ENCODE measurements at places on chromosomes 3 and 15.

- DNase-seq = no peak
Measured at GRCh38 chr3:135922903-135923250, 42.7 kb upstream of the PPP2R3A start.

- no peak for DNase-seq
Measured at GRCh38 chr15:25770618-25771337, 92.3 kb downstream of the ATP10A start.

- DNase-seq = no peak
Measured at GRCh38 chr3:15331072-15331605, 1.2 kb downstream of the SH3BP5 start.

DNA sequence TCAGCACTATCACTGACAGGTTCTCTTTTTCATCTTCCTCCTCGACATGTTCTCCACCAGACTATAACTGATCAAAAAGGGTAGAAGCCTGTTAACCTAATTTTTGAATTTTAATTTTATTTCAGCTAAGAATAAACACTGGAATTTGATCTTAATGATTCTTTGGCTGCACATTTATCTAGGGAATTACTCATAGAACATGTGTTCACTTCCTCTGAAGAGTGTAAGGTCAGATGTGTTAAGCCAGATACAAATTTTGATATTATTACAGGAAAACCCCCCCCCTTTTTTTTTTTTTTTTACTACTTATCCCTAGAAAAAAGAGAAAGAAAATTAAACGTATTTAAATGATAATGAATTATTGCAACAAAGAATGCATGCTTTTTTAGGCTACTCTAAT, 15.0 kb downstream of the DCBLD2 start:
- no peak for DNase-seq

DNA sequence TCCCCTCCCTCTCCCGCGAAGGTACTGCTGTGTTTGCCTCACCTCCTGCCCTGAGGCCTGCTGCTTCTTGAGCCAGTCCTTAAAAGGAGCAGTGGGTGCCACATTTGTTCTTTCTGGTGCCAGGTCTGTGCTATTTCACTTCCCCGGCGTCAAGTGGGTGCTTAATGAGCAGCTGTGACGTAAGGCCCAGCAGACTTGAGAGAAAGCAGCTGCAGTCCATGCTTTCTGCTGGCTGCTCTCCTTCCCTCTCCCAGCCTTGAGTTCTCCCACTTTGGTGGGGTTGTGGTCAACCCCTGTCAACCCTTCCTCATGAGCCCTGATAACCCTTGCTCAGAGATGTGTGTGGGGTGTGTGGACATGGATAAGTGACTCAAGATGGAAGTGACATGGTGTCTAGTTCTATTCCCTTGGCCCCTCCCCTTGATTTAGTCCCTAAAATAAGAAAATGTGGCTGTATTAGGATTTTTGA, 6.9 kb downstream of the INAFM2 start:
- no peak for DNase-seq

DNA sequence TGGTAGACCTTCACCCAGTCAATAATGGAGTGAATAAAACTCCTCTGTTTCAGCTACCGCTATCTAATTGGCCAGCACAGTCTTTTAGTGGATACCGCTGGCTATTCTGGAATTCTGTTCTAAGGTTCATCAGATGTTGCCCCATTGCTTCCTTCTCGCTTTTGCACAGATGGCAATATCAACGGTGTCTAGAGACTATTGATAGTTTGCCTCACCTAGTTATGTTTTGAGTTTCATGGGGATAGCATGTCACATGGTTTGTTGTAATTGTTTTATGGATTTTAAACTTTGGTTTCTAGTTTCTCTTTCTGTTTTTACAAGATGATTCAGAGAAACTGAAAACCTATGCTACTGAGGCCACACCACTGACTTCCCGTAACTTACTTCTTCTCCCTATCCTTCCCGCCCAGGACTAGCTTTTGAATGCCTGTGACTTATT, 2.0 kb downstream of the XRN1 start:
- DNase-seq = peak; percentile 11

- DNase-seq = no peak
Measured at GRCh38 chr3:113018536-113019181, 27.9 kb downstream of the GTPBP8 start.

Measured in HEK293T (cell line).